ENCODE measurements at places on chromosomes 11 and 22. TPM values are rescaled to one million over a fixed set of nuclear protein-coding genes. Genes with fewer than 3 reads are reported as not detected.
A peak's percentile ranks its signal among the peaks of the same experiment; 100 is the strongest.

DNA sequence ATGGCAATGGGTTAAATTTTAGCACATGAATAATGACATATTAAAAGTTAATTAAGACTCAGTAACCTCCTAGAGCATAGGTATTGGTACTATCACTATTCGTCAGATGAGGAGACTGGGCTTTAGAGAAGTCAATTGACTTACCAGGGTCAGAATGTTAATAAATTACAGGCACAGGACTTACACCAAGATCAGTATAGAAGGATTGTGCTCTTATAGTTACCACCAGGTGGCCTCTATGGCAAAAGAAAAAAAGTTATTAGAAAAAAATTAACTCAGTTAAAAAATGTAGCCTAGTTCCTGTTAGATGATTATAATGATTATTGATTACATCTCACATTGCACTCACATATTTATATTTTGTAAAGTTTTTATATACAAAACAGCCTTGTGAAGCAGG, 1163.7 kb downstream of the FAM181B start:
- no peak overlapping the region for H3K4me3 ChIP-seq
- no peaks in the 10 kb centered on the region for H3K4me1 ChIP-seq
- no peak overlapping the region for H3K27ac ChIP-seq

DNA sequence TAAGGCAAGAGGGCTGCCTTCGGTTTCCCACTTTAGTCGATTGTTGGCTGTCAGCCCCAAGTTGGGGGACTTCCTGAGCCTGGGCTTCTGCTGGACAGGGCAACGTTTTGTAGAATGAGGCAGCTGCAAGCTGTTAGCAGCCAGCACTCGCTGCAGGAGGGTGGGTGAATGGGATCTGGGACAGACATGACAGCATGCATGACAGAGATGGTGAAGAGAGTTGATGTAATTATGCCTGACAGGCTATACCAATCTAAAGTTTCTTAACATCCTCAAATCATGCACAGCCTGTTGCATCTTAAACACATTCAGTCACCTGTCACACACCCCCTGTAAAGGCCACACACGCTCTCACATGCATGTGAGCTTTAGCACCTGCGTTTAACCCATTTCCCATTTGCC, 49.2 kb downstream of the CWC15 start:
- no peak for DNase-seq
- no peaks in the 10 kb centered on the region for H3K27me3 ChIP-seq
- H3K27ac ChIP-seq, result peak overlapping the region; percentile 80
- no peaks in the 10 kb centered on the region for H3K36me3 ChIP-seq
- H3K4me3 ChIP-seq, result peak overlapping the region; percentile 58
- peaks cover 42% of the 10 kb centered on the region for H3K4me1 ChIP-seq

Gene NXPE2
- not detected for polyA plus RNA-seq

DNA sequence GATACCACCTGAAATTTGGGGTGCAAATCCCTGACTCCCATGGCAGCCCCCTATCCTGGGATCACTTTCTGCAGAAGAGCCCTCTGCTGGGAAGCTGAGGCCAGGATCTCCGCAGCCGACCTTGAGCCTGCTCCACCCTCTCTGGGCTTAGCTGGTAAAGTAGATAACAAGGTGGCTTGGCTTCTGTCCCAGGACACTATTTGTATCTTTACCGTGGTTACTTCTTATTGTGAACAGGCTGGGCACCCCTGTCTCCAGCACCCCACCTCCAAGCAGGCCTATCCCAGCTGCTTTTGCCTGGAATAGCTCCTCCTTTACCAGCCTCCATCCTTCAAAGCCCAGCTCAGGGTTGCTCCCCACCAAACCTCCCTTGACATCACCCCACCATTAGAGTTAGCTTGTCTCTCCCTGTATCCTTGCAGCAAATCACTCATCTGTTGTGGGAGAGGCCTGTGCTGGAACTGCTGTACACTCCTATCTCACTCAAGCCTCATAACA, 35.2 kb upstream of the P2RY2 start:
- H3K4me3 ChIP-seq, result no peak overlapping the region
- H3K36me3 ChIP-seq, result no peaks in the 10 kb centered on the region
- no peaks in the 10 kb centered on the region for H3K4me1 ChIP-seq
- H3K27me3 ChIP-seq, result peaks cover 5% of the 10 kb centered on the region

Gene HARBI1
- 10.2 TPM for polyA plus RNA-seq

GRCh38 chr11:110445437-110445836, 15.7 kb downstream of the FDX1 start:
- peaks cover 13% of the 10 kb centered on the region for H3K36me3 ChIP-seq
- H3K4me3 ChIP-seq, result no peak overlapping the region
- H3K27me3 ChIP-seq, result no peaks in the 10 kb centered on the region
- no peak overlapping the region for H3K27ac ChIP-seq

Gene MS4A15
- not detected for polyA plus RNA-seq

Gene HEPHL1
- polyA plus RNA-seq, result not detected

DNA sequence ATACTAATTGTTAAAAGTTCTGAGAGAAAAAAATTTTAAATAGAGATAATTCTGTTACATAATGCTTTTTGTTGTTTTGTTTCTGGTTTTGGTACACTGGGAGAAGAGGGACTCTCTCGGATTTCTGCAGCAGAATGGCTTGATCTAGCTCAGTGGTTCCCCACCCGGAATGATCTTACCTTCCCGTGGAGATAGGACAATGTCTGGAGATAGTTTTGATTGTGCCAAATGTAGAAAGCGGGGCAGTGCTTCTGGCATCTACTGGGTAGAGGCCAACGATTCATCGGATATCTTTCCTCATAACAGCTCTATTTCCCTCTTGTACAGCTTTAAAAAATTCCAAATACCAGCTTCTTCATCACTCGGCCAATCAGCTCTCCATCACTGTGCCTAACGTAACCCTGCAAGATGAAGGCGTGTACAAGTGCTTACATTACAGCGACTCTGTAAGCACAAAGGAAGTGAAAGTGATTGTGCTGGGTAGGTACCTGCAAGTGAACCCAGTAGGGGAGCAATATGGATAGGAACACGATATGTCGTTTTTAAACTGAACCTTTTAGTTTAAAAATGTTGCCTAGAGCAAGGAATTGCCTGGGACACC, 13.2 kb downstream of the CRTAM start:
- peak overlapping the region; percentile 66 for H3K4me3 ChIP-seq
- no peaks in the 10 kb centered on the region for H3K36me3 ChIP-seq
- H3K27ac ChIP-seq, result no peak overlapping the region
- peaks cover 3% of the 10 kb centered on the region for H3K4me1 ChIP-seq
- DNase-seq, result peak; percentile 26
- H3K27me3 ChIP-seq, result peaks cover 4% of the 10 kb centered on the region

GRCh38 chr22:39177791-39178190, 25.3 kb upstream of the CBX7 start:
- H3K27me3 ChIP-seq, result no peaks in the 10 kb centered on the region
- no peak overlapping the region for H3K4me3 ChIP-seq
- H3K4me1 ChIP-seq, result peaks cover 47% of the 10 kb centered on the region
- no peak for DNase-seq

Gene SMTNL1
- polyA plus RNA-seq, result 0.21 TPM

Gene PRRG4
- not detected for polyA plus RNA-seq

DNA sequence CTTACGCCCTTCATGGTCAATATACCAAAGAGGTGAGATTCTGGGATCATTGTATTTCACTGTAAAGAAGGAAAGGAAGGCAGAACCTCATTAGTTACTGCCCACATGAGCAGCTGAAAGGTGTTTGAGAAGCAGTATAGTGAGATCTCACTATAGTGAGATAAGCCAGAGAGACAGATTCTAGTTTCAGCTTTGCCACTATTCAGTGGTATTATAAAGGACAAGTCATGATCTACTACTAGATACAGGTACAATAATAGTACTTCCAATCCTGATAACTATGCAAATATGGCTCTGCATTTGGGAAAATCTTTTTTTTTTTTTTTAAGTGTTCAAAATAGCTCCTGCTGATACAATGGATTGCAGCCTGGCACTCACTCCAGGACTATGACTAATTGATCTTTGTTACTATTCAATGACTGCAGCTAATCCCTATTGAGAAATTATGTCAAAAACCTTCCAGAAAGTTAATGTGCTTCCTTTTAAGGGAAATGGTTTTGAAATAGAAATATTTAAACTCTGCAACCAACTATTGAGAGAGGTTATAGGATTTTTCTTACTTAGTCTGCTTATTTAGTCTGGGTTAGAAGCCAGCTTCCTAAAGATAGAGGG, 8.3 kb upstream of the DLAT start:
- no peaks in the 10 kb centered on the region for H3K4me1 ChIP-seq
- no peaks in the 10 kb centered on the region for H3K27me3 ChIP-seq
- H3K27ac ChIP-seq, result no peak overlapping the region
- H3K36me3 ChIP-seq, result no peaks in the 10 kb centered on the region
- H3K4me3 ChIP-seq, result no peak overlapping the region
- DNase-seq, result no peak

Gene SIK3
- polyA plus RNA-seq, result 9.8 TPM

DNA sequence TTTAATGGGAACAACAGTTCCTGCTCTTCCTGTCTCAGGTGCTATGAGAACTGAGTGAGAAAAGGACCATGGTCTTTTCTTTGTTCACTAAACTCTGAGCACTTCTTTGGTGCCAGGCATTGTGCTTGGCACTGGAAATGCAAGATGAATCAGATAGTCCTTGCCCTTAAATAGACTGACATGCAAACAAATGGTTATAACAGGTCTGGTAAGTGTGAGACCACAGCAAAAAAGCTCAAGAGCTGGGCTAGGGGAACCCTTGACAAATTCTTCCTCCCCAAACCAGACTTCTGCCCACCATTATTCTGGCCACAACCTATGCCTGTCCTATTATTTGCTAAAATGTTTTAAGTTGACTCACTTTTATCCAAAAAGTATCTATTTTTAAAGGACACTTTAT, 5.1 kb downstream of the SLC43A3 start:
- H3K4me1 ChIP-seq, result peaks cover 32% of the 10 kb centered on the region
- H3K36me3 ChIP-seq, result peaks cover 22% of the 10 kb centered on the region
- DNase-seq, result no peak
- H3K4me3 ChIP-seq, result no peak overlapping the region

Gene C11orf97
- not detected for polyA plus RNA-seq

DNA sequence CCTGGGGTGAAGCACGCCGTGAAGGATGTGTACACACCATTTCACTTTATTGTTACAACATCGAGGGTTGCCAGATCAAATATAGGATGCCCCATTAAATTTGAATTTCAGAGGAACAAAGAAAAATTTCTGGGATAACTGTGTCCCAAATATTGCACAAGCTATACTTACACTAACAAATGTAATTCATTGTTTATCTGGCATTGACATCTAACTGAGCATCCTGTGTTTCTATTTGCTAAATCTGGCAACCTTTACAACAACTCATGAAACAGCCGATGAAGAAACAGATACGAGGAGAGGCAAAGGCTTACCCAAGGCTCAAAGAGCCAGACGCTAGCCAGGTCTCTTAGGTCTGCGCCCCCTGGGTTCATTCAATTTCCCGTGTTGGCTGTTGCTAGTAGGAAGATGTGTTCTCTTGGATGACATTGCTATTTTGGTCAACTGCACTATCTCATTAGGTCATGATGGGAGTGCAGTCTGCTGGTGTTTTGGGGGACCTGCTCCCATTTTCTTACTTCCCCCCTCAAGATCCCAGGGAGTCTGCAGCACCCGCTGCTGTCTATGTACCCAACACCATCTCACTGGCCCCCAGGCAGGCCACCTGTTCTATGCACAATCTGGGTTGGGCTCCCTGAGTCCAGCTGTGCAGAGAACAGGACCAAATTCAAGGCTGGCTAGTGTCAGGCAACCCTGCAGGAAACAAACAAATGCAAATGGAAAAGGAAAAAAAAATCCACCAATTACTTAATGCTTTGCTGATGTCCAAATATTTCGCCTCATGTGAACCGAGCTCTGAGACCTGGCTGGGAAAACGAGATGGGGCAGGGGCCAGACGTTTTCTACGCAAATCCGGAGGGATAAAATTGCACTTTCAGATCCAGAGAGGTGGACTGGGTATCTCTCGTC, 560.9 kb downstream of the MIAT start:
- no peak overlapping the region for H3K4me3 ChIP-seq
- no peak for DNase-seq
- H3K4me1 ChIP-seq, result no peaks in the 10 kb centered on the region
- H3K27me3 ChIP-seq, result no peaks in the 10 kb centered on the region
- H3K36me3 ChIP-seq, result no peaks in the 10 kb centered on the region
- no peak overlapping the region for H3K27ac ChIP-seq

GRCh38 chr11:118152020-118152551, 537 bp downstream of the SCN4B start:
- H3K36me3 ChIP-seq, result no peaks in the 10 kb centered on the region
- H3K4me3 ChIP-seq, result no peak overlapping the region
- peaks cover 12% of the 10 kb centered on the region for H3K4me1 ChIP-seq
- H3K27ac ChIP-seq, result no peak overlapping the region

DNA sequence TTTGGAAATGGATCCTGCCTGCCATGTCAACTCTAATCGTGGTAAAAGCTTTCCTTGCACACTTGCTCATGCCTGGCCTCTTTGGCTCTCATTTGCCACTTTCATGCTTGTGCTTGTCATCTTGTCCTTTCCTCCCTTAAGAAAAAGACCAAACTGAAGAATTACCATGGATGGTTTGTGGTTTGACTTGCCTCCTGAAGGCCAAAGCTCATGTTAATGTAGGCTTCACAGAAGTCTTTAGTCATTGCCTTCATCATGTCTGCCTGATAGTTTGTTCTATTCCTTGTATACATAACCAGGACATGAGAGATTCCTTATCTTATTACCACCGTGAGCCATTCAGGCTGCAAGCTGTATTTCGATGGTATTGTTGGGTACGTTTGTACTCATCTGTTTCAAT, 17.3 kb downstream of the TEAD1 start:
- no peaks in the 10 kb centered on the region for H3K4me1 ChIP-seq
- H3K27me3 ChIP-seq, result peaks cover 23% of the 10 kb centered on the region
- H3K36me3 ChIP-seq, result no peaks in the 10 kb centered on the region
- H3K27ac ChIP-seq, result no peak overlapping the region

Gene LSP1
- polyA plus RNA-seq, result 381 TPM

- peaks cover 4% of the 10 kb centered on the region for H3K36me3 ChIP-seq
- H3K27ac ChIP-seq, result no peak overlapping the region
- H3K27me3 ChIP-seq, result no peaks in the 10 kb centered on the region
- no peak overlapping the region for H3K4me3 ChIP-seq
- DNase-seq, result no peak
Observed at GRCh38 chr11:17890325-17890724, 122.5 kb downstream of the SERGEF start.

Gene CLP1
- polyA plus RNA-seq, result 14.2 TPM

DNA sequence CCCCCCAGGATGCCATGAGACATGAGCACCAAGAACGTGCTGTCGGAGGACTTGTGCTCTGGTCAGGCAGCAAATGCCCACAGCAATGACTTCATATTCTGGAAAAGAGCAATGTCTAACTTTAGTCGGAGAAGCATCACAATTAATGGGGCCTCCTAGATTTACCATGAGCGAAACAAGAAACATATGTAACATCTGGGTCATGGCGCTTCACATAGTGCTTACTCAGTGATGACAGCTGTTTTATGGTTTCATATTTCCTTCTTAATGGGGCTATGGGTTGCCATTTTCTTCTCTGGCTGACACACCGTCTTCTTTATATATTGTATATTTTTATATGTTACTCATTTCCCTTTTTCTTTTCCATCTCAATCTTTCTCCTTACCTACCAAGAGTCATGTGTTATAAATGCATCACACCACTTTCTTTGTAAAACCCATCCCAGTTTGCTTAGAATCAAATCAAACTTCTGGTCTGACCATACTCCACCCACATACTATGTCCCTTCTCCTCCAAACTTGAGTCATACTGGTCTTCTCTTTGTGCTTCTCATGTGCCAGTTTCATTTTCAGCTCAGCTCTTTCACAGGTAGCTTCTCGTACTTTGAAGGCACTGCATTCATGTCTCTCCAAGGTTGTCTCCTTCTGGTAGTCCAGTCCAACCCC, 9.4 kb upstream of the CASP12 start:
- peak overlapping the region; percentile 35 for H3K4me3 ChIP-seq
- H3K27me3 ChIP-seq, result no peaks in the 10 kb centered on the region
- peak overlapping the region; percentile 14 for H3K27ac ChIP-seq
- peaks cover 6% of the 10 kb centered on the region for H3K36me3 ChIP-seq
- DNase-seq, result no peak
